ENCODE measurements at places on chromosomes 4 and X.

DNA sequence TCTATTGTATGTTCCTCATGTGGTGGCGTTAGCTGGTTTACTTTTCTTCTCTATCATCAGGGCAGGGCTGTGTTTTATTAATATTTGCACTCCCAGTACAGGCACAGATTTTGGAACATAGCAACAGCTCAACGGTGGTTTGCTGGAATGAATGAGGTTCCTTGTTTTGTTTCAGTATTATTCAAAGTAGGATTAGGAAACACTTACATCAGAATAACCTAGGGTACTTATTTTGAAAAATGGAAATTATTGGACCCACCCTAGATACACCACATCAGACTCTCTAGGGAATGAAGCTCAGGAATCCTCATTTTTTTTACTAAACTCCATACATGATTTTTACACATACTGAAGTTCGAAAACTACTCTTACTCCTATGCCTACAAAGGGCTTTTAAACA, 108.8 kb upstream of the ENPEP start:
- DNase-seq, result no peak

DNA sequence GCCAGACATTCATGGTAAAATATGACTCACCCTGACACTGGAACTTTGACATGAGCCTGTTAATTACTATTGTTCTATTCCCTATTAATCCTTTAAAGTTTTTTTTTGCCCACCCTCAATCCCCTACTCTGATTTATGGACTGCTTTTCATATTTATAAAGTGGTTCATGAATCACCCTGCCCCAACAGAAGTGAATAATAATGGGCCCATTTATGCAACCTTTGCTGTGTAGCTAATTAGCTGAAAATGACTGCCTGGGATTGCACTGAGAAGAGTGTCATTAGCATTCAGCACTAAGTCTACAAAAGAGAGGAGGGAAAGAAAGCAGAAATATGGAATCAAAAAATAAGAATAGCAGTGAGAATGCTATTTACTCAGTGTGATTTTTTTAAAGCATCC, 154.3 kb downstream of the COMMD8 start:
- DNase-seq, result no peak

- no peak for DNase-seq
Observed at GRCh38 chrX:13212191-13212651, 107.6 kb downstream of the ATXN3L start.

GRCh38 chrX:55057675-55058249, 17.1 kb upstream of the PAGE2B start:
- no peak for DNase-seq

DNA sequence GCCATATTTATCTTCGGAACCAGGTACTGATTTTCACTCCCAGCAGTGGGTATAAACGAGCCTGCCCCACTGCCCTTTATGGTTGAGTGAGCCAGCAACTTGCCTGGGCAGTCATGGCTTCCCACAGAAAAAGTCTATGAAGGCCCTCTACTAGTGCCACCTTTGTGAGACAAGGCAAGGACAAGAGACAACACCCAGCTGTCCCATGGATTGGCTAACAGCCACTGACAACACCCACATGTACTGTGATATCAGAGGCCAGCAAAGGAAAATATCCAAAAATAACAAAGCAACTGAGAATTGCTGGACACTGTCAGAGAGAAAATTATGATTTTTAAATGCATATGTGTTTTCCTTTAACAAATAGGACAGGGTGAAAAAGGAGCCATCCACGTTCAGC, 248.4 kb upstream of the TTC29 start:
- DNase-seq, result no peak

DNA sequence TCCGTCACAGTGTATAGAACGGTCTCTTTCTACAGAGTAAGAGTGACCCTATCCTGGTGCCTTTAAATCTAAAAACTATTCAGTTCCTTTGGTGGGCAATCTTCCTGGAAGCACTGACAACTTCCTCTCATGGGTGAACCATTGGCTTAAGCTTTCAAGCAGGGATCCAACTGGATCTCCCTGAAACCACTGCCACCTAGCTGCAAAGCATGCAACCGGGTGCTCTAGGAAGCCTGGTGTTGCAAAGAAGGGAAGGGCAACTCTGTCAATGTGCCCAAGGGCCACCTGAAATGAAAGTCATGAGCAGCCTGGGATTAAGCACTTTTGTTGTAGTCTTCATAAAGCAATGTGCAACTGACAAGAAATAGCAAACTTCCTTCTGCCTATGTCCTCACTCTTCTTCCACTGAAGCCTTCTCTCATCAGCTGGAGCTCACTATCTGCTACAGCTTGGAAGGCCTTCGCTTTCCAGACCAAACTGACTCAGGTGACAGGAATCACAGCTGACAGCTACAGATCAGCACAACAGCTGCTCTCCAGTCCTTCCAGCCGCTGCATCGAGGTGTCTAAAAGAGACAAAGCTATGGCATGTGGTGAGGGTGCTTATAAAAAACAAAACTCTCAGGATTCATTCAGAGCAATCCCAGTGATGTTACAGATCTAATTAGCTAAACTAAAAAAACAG, 46.1 kb downstream of the SETD7 start:
- no peak for DNase-seq

DNA sequence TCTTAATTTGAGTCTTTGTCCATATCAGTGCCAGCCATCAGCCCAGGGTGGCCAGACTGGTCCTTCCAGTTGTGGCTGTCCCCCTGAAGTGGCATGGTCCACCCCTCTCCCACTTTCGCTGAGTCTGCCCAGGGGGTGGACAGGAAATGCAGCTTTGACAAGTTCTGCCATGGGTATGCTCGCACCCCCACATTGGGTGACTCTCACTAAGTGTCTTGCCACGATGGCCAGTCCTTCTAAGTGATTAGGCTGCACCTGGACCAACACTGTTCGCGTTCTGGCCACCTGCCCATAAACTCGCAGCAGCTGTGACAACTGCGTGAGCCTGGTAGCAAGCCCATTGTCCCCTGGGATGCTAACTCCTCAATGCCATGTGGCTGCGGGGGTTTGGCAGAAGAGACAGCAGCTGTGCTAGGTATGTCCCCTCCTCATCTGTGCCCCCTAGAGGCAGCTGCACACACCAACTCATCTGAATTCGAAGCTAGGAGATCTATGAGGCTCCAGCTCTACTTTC, 10.0 kb upstream of the LNX1 start:
- no peak for DNase-seq

GRCh38 chr4:89316931-89317366, 9.3 kb upstream of the GPRIN3 start:
- peak; percentile 3 for DNase-seq

- DNase-seq, result no peak
Observed at GRCh38 chrX:153845195-153845594, 14.9 kb upstream of the PDZD4 start.

DNA sequence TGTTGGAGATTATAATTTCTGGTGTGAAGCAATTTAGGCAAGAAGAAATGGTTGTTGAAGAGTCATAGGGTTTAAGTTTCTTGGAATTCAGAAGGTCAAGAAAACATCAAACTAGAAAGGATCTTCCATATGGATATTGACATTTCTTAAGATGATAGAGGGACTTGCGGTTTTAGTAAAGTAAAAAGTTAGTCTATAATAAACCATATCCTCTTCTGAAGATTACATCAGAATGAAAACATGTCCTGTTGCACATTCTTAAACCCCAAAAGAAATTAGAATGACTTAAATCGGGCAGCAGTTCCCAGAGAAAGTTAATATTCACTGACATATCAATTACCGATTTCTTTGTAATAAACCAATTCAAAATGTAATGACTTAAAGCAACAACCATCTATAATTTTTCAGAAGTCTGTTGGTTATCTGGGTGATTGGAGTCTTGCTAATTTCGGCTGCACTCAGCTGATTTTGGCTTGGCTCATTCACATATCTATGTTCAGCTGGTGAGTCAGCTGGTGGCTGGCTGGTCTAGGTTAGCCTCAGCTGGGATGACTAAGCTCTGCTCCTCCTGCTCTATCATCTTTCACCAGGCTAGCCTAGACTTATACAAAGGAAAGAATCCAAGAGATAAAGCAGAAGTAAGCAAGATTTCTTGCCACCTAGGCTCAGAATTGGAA, 24.4 kb upstream of the DYNLT3 start:
- DNase-seq, result peak; percentile 67

DNA sequence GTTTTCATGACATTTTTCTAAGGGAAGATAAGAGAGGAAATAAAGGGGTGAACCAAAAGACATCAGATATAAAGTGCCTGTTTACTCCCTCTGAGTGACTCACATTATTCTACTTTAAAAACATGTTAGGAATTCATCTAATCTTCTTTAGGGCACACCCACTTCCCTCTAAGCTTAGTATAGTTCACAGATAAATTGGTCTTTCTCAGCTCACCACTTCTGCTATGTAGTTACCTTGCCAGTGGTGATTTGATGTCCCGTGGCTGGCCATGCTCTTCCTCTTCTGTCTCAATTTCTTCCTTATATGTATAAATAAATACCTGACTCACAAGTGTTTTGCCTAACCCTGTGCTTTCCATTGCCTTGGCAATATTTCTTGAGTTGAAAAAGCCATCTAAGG, 96.8 kb downstream of the PDLIM5 start:
- DNase-seq, result no peak

GRCh38 chrX:13994536-13995080, 35.1 kb downstream of the GEMIN8 start:
- no peak for DNase-seq

- no peak for DNase-seq
Observed at GRCh38 chrX:124862301-124862700, 457.4 kb upstream of the TEX13C start.

DNA sequence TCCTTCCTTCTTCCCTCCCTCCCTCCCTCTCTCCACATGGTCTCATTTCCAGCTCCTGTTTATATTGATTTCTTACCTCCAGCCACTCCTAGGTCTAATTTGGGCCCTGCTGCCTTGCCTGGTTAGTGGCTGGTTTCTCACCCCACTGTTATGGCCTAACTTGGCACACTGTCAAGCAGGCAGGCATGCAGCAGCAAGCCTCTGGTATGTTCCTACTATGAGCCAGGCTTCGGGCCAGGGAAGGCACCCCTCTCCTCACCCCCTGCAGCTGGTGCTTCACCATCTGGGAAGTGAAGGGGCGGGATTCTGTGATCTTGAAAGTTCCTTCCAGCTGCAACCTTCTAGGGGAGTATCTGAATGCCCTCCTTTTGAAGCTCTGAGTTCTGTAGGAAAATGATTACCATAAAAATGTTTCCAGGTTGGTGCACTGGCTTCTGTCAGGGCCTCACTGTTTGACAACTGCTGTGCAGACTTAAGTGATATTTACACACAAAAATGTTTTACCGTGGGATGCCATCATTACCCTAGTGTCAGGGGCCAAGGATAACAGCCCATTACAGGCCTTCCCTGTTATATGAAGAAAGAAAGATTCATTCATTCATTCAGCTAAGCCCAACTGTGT, 10.1 kb upstream of the VMA21 start:
- DNase-seq, result no peak

DNA sequence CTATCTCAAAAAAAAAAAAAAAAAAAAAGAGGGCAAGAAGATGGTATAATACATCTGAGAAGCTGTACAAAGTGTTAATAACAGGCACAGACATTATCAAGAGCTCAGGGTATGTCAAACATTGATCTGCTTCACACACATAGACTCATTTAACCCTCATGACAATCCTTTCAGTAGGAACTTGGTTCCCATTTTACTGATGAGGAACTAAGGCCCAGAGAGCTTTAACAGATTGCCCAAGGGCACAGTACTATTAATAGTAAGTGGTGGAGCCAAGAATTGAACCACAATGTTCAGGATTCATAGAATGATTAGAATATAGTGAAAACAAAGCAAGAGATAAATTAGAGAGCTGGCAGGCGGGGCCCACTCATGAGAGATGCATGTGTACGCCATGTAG, 154.4 kb downstream of the EFHC2 start:
- no peak for DNase-seq

DNA sequence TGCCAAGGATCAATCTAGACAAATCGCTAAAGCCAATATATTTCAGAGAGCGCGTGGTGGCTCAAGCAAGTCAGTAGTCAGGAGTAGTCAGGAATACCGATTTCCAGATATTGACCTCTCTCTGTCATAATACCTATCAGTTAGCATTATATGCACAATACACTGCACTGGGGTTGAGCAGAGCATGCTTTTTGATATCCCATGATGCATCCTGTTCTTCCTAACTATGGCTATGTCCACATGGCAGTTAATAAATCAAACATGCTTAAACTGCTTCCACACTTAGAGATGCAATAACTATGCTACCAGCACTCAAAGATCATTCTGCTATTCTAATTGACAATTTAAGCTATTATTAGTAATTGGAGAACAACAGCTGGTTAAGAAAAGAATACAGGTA, 6.2 kb downstream of the BRWD3 start:
- no peak for DNase-seq

DNA sequence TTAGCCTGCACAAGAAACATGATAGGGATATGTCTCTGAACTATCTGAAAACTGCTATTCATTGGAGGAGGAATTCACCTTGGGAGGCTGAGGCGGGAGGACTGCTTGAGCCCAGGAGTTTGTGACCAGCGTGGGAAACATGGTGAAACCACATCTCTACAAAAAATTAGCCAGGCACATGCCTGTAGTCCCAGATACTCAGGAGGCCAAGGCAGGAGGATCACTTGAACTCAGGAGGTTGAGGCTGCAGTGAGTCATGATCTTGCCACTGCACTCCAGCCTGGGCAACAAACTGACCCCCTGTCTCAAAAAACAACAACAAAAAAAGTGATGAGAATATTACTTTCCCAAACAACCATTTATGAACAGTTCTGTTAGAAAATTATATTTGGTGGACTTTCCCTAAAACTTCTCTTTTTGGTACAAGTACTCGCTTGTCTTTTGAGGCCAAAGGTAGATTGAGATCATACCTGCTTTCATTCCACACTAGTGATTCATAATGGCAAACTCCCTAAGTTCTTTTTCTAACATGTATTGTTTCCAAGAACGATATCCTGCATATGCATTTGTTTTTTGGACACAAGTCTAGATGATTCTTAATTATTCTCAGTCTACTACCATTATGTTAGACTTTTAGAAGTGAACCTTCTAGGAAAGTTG, 33.4 kb downstream of the METTL14 start:
- DNase-seq, result no peak

All from AG04449 (cell line).